Stimulated activated CD8-positive, alpha-beta memory T cell treated with anti-CD3 and anti-CD28 coated beads, Interleukin-4, amount 100 ng/mL, for 48 hours (primary cell): ENCODE measurements at places on chromosomes 16 and 17.

- DNase-seq, result no peak
Observed at GRCh38 chr16:12235110-12235509, 258.6 kb downstream of the SNX29 start.

GRCh38 chr17:36117505-36118382, 14.1 kb downstream of the CCL4 start:
- DNase-seq, result peak; percentile 59

DNA sequence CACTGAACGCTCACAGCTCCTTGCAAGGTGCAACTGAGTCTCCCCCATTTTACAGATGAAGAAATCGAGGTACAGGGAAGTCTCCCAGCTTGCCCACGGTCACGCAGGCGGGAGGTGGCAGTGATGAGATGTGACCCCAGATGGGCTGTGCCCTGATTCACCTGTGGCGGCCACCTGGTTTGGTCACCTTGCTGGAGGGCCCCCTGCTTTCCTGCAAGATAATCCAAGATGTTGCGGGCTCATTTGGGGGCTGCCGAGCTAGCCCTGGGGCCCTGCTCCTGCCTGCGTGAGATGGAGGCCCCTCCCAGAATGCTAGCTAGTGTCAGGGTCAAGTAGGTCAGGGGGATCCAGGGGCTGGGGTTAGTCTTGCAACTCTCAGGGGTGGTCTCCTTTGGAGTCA, 59.6 kb upstream of the IL34 start:
- no peak for DNase-seq

- no peak for DNase-seq
Observed at GRCh38 chr16:17591655-17592405, 121.1 kb upstream of the XYLT1 start.
